ENCODE measurements at places on chromosomes 4 and X.

DNA sequence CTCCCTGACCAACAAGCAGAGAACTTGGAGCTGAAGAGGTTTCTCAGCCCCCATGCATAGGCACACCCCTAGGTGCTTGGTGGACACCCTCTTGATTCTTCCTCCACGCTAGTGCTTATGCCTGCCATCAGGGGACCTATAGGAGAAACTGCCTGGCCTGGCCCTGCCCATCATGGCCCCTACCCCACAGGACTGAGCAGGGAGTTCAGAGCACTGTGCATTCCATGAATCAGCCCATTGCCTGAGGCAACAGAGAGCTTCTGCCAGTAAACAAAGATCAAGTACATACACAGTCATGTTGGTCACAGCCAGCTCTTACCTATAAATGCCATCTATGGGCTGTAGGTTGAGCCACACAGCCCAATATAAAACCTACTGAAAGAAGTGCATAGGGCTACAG, 99.1 kb upstream of the EDNRA start:
- DNase-seq, result no peak

DNA sequence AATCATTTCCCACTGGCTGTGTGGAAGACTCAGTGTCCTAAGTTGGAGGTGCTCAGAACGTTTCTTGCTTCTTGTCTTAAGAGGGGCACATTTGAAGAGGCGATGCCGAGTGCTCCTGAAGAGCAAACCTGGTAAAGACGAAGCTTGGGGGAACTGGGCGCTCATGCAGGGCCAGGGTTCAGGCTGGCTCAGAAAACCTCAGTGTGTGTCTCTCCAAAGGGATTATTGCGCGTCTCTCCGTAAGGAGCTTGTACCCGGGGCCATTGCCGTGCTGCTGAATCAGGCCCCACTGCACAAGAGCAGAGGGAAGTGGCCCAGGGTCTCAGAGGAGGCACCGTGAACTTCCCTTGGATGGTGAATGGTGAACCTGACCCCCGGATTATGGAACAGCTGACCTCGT, 44.4 kb downstream of the PSAPL1 start:
- no peak for DNase-seq

GRCh38 chr4:180900781-180901180, 1342.4 kb upstream of the TENM3 start:
- DNase-seq, result no peak

DNA sequence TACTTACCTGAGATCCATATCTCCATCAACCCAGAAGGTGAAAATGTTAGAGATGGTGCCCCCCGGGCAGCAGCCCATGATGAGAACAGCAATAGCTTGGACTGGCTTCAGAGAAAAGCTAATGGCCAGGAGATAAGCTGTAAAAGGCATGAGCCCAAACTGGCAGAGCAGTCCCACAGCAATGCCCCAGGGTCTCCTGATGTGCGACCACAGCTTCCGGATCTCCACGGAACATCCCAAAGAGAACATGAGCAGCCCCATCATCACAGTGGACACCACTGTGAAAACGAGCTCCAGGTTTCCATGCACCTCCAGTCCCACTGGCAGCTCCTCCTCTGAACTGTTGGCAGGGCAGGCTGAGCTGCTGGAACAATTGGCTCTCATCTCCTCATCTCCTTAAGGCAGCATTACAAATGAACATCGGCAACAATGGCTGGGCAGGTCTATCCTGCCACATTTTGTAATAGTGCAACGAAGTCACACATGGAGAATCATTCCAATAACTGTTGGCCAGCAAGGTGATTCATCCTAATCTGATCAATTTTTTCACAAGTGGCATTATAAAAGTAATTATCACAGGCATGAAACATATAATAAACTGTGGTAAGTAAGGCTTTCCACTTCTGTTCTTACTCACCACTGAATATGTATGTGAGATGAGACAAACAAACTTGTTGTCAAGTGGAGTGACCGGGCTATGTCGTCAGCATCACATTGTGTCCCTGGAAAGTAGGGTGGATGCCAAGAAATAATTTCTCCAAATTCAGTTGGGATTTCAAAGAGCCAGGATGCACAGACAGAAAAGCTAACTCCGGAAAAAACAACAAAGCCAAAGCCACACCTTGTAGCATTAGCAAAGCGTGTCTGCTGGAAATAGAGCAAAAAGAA, at the start of gene SLC10A6:
SLC10A6 (minus strand) TSS at position 653 of the 888 bp plus-strand sequence; CDS start at position 384, 269 bp downstream.
- no peak for DNase-seq

GRCh38 chr4:148124512-148124911, 317.7 kb downstream of the NR3C2 start:
- DNase-seq, result no peak

DNA sequence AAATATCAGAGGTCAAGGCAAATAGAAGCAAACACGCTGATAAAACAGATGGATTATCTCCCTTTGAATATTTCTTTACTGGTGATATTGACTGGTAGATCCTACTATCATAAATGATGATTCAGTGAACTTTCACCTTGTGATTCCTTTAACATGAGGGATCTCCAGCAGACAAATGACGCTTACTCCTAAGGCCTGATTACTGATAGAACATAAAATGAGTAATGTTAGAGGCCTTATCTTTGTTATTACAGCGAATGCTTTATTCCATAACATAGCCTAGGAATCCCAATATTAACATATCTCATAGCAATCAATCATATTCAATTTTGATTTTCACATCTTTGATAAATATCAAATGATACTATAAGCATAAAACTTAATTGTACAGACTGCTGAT, 152.3 kb downstream of the SLC10A7 start:
- no peak for DNase-seq

DNA sequence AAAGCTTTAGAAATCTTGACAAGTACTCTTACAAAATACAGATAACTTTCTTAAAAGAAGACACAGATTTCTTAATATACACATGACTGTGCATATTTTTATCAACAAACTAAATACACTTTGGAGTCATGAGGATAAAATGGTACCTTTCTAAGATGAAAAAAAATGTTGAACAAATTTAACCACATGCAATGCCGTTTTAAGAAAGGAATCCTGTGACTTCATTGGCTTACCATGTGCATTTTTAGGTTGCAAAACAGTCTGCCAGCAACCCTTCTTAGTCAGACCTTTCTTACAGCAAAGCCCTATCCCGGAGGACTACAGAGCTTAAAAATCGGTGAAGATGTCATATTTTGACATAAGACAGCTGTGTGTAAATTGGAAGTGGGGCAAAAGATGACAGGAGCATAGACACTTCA, 51.7 kb downstream of the GASK1B start:
- DNase-seq, result no peak

GRCh38 chrX:10199212-10199611, 42.4 kb downstream of the CLCN4 start:
- no peak for DNase-seq

DNA sequence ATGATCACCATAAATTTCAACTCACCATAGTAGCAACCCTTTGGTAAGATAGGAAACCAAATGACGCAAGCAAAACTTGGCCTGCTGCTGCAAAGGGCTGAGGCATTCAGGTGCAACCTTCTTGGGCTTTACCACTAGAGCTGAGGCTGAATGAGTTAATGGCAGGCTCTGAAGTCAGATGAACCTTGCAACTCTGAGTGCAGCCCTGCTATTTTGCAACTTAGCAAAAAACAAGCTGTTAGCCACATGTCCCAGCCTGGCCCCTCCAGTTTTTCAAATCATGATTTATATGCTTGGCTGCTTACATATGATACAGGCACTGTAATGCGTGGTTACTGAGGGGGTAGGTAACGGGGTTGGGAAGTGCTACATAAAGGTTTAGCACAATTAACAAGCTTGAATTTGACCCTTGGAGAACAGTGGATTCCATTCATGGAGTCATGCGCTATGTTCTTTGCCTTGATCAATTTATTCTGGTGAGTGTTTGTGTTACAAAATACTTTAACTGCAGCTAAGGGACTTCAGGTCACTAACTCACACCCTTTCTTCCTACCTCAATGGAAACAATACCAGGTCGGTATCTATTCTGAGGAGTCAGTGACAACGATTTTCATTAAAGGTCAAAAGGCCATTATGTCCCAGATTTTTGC, 80.5 kb upstream of the PPARGC1A start:
- no peak for DNase-seq

DNA sequence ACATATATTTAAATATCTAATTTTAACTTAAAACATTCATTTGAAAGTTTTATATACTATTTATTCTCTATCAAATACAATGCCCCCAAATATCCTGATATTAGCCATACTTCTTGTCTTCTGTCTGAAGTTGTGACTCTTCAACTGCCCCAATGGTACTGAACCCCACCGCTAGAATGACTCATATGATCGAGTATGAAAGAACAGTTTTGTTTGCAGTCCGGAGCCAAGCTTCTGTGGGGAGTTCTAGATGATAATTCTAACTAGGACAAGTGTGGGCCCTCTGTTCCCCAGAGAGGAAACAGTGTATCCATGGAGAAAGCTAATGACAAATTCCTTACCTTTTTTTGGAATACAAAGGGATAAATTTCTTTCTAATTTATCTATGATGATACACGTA, 24.7 kb upstream of the CT47A1 start:
- DNase-seq, result no peak

DNA sequence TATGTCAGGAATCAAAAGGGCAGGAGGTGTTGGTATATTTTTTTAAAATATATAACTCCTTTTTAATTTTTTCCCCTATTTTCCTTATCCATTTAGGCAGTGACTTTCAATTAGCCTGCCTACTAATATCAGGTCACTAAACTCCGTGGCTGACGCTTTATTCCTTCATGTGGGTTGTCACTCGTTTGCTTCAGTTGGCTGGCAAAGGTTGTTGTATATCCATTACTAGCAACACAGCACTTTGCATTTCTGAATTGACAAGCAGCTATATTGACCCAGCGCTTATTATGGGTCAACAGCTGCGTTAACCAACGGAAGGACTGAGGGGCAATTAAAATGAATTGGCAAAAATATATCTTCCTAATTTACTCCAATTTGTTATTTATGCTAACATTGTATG, 87.7 kb downstream of the ARX start:
- no peak for DNase-seq

- no peak for DNase-seq
Measured at GRCh38 chrX:43940816-43941474, 32.2 kb downstream of the NDP start.

DNA sequence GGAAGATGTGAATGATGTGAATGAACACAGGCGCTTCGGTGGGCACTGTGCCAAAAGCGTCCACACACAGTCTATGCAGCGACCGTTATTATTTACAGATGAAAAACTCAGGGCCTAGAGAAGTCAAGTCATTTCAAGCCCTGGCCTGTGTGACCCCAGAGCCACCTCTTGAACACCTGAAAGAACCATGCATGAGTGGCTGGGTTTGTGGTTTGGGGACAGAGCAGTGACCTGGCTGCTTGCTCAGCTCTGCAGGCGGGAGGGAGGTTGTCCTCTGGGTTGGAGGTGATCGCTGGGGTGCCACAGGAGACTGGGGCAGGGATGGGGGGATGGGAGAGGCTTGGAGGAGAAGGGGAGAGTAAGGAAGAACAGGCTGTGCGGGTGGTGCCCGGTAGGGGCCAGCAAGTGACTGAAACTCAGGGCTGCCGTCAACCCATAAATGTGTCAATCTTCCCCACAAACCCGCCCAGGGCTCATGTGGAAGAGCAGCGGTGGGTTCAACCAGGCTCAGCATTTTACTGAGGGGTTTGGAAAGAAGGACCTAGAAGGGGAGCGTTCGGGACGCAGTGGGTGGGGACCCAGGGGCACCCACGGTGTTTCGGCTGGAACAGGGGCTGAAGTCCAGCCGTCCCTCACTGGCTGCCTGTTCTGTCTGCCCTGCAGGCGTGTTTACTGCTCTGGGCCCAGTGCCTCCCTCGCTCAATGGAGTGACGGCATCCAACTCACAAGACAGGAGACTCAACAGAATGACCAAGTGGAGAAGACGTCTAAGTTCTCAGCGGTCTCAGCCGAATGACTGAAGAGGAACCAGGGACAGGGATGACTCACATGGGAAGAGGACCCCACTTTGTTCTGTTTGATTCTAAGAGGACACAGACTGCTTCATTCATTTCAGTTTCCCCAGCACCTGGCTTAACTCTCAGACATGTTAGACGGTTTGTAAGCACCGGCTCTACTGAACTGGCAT, 167.8 kb downstream of the AFAP1 start:
- no peak for DNase-seq

GRCh38 chr4:1870328-1870577, 940 bp upstream of the NSD2 start:
- DNase-seq, result peak; percentile 85

GRCh38 chrX:50100188-50100587, 100.6 kb downstream of the AKAP4 start:
- no peak for DNase-seq

- no peak for DNase-seq
Measured at GRCh38 chrX:48591255-48591791, 6.0 kb upstream of the WDR13 start.

DNA sequence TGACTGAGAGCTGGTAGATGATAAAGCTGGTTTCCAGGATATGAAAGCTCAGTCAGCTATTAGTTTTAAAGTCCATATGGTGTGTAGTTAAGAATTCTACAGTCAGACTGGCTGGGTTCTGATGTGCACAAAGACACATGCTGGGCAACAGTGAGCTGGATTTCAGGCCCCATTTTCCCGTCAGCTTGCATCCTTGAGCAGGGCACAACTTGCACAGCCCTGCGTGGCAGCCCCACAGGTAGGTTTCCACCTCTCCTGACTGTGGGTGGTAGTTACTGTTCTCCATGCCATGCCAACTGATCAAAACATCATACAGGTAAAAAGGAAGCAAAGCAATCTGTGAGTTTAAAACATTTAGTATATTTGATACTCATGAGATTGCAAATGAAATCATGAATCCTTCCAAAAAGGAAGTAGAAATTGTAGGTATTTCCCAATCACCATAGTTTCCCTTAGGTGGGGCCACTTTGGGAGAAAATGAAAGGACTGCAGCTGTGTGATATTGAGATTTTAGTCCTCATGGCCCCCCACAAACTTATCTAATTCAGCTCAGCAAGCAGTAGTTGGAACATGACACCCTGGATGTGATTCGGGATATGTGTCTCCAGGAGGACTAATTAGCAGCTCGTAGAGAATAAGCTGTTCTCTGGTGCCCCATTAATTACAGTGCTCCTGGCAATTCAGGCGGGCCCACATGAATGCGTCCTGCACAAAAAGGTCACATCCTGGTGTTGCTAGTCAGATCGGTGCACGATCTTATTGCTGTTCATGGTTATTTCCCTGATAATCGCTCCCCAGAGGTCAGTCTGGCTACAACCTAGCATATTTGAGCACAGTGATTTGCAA, 42.4 kb upstream of the NOCT start:
- DNase-seq, result no peak

GRCh38 chrX:6131287-6131686, 97.4 kb downstream of the NLGN4X start:
- DNase-seq, result no peak

GRCh38 chrX:125203365-125203736, 116.3 kb upstream of the TEX13C start:
- no peak for DNase-seq

GRCh38 chr4:8121292-8122015, 37.2 kb downstream of the ABLIM2 start:
- DNase-seq, result no peak

- DNase-seq, result no peak
Measured at GRCh38 chr4:146051223-146051622, 112.6 kb upstream of the ZNF827 start.

DNA sequence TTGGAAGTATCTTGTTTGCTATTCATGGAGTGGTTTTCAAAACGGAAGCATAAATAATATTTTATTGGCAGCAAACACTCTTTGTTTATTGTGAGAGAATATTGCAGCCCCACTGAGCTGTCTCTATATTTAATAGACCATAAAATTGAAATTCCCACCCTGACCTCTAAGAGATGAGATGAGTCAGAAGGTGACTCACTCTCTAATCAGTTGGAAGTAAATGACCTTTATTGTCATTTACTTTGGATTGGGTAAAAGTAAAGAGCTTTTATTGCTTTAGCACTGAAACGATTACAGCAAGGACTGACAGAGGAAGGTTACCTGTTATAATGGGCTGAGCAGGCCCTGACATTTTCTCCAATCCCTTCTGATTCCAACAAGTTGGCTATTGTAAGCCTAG, 55.0 kb downstream of the SYTL5 start:
- no peak for DNase-seq

Data from stimulated activated CD4-positive, alpha-beta T cell treated with anti-CD3 and anti-CD28 coated beads, Interleukin-1b, Interleukin-23, amount 100 ng/mL, for 48 hours (primary cell).